ENCODE measurements at places on chromosomes 3 and 15.

DNA sequence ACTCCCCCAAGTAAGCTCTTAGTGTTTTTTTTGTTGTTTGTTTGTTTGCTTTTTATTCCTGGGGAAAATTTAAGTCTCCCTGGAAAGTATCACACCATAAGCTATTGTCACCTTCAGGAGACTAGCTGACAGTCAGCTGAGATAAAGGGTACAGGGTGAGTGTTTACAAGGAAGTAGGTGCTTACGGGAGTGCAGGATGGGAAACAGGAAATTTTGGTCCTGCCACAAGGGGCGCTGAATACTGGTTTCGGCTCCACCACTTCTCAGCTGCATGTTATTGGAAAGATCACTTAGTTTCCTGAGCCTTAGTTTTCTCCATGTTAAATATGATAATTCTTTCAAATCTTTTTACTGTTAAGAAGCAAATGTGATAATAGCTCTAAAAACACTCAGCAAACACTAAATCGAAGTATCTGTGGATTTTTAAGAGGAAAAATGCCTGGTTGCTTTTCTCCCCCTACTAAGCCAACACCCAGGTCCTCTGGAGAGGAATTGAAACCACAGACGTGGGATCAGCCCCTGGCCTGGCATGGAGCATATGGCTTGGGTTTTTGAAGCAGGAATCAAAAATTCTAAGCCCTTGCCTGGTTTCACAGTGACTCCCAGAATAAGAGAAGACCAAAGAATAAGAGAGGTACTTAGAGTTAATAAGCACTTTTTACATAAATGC is 90.7 kb downstream of the SCN11A start:
- DNase-seq = no peak

DNA sequence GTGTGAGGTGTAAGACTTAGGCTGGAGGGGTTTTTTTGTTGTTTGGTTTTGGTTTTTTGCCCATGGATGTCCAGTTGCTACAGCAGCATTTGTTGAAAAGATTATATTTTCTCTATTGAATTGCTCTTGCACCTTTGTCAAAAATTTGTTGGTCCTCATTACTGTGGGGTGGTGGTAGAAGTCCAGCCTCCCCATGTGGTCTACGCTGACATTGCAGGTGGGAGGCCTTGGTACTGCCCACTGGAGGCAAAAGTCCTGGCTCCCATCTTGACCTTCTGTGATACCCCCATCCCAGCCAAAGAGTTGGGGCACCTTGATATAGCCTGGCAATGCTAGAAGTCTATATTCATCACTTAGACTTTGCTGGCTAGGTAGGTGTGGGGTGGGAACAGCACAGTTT is 5.4 kb upstream of the RAB6B start:
- no peak for DNase-seq

- no peak for DNase-seq
These were observed 231.2 kb upstream of the CTDSPL start for GRCh38 chr3:37630441-37630840.

- no peak for DNase-seq
These were observed 31.5 kb upstream of the FAM81A start for GRCh38 chr15:59406446-59406845.

GRCh38 chr15:92158426-92158825 is 235.3 kb upstream of the ST8SIA2 start:
- no peak for DNase-seq

DNA sequence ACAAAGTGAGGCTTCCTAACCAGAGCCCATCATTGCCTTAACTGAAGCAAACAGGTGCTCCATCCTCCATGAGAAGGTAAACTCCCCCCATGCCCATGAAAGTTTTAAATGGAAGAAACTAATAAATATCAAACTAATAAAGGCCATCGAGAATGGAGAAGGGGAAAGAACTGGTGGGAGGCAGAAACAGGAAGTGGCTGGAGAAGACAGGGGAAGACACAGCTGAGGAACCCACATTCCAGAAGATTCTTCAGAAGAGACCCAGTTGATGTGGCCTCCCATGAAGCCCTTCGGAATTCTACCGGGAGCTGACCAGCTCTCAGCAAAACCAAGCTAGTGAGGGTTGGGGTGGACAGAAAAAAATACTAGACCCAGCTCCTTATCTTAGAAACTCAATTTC is 41.6 kb downstream of the SH3BP5 start:
- DNase-seq = no peak

- no peak for DNase-seq
These were observed 8.6 kb downstream of the TIPARP start for GRCh38 chr3:156682963-156683362.

DNA sequence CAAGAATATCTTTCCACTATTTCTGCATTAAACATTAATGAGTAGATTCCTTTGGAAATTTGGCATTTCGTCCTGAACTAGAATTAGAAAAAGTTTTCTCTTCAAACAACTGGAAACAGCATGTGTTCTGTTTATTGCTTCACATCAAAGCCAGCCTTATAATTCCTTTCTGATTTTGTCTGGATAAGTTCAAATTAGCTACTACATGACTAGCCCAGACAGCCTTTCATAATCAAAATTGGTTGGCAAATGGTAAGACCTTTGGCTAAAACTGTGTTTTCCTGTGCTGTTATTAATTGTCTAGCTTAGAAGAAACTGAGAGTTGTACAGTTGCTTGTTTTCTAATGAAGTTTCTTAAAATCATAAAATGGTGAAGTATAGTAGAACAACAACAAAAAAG is 52.7 kb upstream of the P3H2 start:
- DNase-seq = no peak

- DNase-seq = no peak
These were observed 19.1 kb downstream of the ARMC8 start for GRCh38 chr3:138206196-138206595.

DNA sequence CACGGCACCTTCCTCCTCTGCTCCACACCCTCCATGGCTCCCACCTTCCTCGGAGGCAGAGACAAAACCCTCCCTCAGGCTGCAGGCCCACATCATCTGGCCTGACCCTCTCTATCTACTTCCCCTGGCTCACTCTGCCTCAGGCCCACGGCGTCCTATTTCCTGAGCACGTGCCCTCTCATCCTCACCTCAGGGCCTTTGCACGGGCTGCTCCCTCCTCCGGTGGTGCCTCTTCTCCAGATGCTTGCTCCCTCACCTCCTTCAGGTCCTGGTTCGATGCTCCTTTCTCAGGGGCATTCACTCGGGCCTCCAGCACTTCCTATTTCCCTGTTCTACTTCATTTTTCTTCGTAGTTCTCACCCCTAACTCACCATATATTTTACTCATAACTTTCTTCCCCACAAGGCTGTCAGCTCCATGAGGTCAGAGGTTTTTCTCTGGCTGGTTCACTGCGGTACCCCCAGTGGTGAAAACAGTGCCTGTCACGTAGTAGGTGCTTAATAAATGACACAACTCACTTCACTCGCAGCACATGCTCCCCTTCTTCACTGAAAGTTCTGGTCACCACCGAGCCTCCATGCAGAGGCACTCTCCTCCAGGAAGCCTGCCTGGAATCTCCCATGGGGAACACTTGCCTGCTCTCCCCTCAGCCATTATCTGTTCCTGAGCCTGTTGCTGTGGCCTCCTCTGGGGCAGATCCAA is 130.7 kb downstream of the WNT7A start:
- no peak for DNase-seq

- DNase-seq = no peak
These were observed 159.0 kb upstream of the IL12A start for GRCh38 chr3:159829539-159830227.

DNA sequence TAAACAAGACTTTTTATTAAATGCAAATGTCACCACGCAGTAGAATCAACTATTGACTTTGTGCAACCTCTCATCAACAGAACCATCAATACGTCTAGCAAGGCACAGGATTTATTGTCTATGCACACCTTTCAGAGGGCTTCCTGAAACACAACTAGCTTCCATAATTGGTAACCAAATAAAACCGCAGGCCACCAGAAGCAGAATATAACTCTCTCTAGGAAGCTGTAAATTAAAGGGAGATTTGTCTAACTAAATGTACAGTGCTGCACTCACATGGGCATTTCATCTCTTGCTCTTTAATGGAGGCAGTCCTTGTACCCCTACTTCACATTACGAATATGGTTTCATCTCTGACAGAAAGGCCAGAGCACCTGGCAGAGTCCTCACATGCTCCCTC is 93.0 kb downstream of the FHIT start:
- no peak for DNase-seq

- no peak for DNase-seq
These were observed 399.4 kb downstream of the SHQ1 start for GRCh38 chr3:72448858-72449257.

- no peak for DNase-seq
These were observed 10.7 kb downstream of the BDH1 start for GRCh38 chr3:197545101-197545500.

DNA sequence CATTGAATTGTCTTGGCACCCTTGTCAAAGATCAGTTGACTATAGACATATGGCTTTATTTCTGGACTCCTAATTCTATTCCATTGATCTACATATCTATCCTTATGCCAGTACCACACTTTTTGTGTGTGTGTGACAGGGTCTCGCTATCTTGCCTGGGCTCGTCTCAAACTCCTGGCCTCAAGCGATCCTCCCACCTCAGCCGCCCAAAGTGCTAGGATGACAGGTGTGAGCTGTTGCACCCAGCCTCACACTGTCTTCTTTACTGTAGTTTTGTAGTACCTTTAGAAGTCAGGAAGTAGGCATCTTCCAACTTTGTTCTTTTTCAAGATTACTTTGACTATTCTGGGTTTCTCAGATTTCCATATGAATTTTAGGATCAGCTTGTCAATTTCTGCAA is 24.3 kb downstream of the CDAN1 start:
- DNase-seq = no peak

GRCh38 chr3:189630767-189631372 is 319 bp upstream of the TP63 start:
- no peak for DNase-seq

- DNase-seq = no peak
These were observed 260.8 kb downstream of the CGGBP1 start for GRCh38 chr3:87797872-87798566.

Data from activated CD8-positive, alpha-beta memory T cell treated with anti-CD3 and anti-CD28 coated beads for 1 hour (primary cell).